ENCODE measurements at places on chromosomes 6 and 20. TPM values are rescaled to one million over a fixed set of nuclear protein-coding genes. Genes with fewer than 3 reads are reported as not detected.

The EDN1 gene
- total RNA-seq = 6.5 TPM

The KHDC1 gene
- total RNA-seq = 15.1 TPM

The TNFAIP3 gene
- 12.6 TPM for total RNA-seq

The SCGN gene
- not detected for total RNA-seq

The EYA4 gene
- 3.7 TPM for total RNA-seq

The RBPJL gene
- not detected for total RNA-seq

The SMPDL3A gene
- 12.5 TPM for total RNA-seq

The RNF39 gene
- not detected for total RNA-seq

The TBX18 gene
- 2.6 TPM for total RNA-seq

The BPI gene
- total RNA-seq = not detected

The TRIM40 gene
- not detected for total RNA-seq

The GCNT2 gene
- 4.0 TPM for total RNA-seq

The COL19A1 gene
- 12.1 TPM for total RNA-seq

The ZBTB12 gene
- total RNA-seq = 6.7 TPM

The SLC13A3 gene
- total RNA-seq = 23.7 TPM

The APOBEC2 gene
- not detected for total RNA-seq

The PSORS1C2 gene
- total RNA-seq = not detected

The TRAPPC3L gene
- total RNA-seq = not detected

The AFDN gene
- 129 TPM for total RNA-seq

The PPP1R14C gene
- total RNA-seq = 21.6 TPM

The DEF6 gene
- 4.7 TPM for total RNA-seq

The DLK2 gene
- 2.9 TPM for total RNA-seq

The SLC9A8 gene
- total RNA-seq = 12.1 TPM

The HLA-DMB gene
- 28.6 TPM for total RNA-seq

The TPX2 gene
- total RNA-seq = 2.2 TPM

The ZSWIM1 gene
- 9.2 TPM for total RNA-seq

The TMEM181 gene
- total RNA-seq = 34.6 TPM

The EMILIN3 gene
- 4.8 TPM for total RNA-seq

The WFDC2 gene
- 12.5 TPM for total RNA-seq

The ARFGEF2 gene
- total RNA-seq = 55.2 TPM

The ENPP4 gene
- 33.3 TPM for total RNA-seq

The DAAM2 gene
- total RNA-seq = 175 TPM

The FOXS1 gene
- 1.0 TPM for total RNA-seq

The GDAP1L1 gene
- total RNA-seq = 46.0 TPM

The ZMYND8 gene
- total RNA-seq = 118 TPM

The FAM217A gene
- not detected for total RNA-seq

The MYLK2 gene
- 0.43 TPM for total RNA-seq

The SOBP gene
- total RNA-seq = 59.3 TPM

The BCAS4 gene
- total RNA-seq = 29.8 TPM

All from dorsolateral prefrontal cortex (tissue), 122 donors.